GM06990 (cell line): ENCODE measurements at places on chromosomes 1 and 21.

DNA sequence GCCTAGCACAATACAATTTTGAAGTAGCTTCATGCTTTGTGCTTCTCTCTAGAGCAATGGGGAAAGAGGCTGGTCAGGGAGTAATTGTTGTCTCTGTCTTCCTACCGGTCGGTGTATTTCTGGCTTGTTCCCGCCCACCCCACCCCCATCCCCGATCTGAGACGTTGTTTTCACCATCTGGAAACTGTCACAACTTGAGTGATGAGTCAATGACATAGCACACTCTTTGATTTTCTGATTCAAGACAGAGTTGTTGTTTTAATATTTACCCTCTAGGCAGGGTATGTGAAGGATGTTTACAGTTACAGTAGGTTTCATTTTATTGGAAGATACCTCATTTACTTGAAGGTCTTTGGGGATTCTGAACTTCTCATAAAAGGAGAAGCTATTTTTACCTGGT lies 7.0 kb downstream of the IL12RB2 start:
- no peak for DNase-seq

DNA sequence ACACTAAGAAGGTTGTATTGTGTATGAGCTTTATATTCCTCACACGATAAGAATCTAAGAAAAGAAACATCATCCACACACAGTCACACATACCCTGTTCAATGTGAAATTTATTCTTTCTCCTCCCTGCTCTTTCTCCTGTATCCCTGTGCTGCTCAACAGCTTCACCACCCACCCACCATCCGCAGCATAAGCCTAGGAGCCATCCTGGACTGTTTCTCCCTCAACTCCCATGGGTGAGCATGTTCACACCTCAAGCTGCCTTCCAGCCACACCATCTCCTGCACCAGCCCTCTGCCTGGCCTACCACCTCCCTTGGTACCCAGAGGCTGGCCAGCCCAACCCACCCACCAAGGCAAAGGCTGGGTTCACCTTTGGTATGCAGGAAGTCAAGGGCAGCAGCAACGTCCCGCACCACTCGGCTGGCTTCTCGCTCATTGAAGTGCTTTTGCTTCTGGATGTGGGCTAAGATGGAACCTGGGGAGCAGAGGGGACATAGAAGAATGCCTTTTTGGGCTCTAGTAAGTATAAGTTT lies 20.3 kb upstream of the KNCN start:
- no peak for DNase-seq

DNA sequence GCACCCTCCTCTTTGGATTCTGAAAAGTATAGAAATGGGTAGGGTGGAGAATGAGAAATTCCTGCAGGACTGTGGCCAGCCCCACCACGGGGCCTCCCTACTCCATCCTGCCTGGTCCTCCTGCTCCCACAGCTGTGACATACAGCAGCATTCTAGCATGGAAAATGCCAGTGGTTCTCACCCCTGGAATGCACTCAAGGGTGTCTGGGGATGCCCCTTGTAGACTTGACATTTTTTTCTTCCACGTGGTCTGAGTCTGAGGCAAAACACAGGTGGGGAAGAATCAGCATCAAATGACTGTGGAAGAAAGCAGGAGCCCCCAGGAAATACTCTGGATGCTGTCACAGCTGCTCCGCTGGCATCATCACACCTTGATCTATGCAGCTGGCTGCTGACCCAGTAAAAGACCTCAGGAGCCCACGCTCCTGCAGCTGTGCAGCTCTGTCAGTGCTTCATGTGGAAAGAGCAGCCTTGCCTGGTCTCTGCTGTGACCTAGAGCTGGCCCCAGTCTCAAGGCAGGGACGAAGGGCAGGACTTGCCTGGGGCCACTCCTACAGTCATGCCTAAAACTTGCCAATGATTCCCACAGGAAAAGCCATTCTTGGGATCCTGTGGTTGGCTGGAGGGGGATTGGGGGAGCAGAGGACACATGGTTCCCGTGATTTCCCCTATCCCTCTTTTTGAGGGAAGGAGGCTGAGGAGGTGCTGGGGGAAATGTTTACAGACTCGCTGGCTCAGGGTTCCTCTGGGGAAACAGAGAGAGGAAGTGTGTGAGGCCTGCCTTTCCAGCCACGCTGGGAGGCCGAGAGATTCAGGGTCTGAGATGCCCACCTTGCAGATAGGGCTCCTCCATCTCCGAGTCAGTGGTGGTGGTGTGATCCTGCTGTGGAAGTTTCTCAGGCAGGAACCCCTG lies 10.8 kb upstream of the A3GALT2 start:
- no peak for DNase-seq

DNA sequence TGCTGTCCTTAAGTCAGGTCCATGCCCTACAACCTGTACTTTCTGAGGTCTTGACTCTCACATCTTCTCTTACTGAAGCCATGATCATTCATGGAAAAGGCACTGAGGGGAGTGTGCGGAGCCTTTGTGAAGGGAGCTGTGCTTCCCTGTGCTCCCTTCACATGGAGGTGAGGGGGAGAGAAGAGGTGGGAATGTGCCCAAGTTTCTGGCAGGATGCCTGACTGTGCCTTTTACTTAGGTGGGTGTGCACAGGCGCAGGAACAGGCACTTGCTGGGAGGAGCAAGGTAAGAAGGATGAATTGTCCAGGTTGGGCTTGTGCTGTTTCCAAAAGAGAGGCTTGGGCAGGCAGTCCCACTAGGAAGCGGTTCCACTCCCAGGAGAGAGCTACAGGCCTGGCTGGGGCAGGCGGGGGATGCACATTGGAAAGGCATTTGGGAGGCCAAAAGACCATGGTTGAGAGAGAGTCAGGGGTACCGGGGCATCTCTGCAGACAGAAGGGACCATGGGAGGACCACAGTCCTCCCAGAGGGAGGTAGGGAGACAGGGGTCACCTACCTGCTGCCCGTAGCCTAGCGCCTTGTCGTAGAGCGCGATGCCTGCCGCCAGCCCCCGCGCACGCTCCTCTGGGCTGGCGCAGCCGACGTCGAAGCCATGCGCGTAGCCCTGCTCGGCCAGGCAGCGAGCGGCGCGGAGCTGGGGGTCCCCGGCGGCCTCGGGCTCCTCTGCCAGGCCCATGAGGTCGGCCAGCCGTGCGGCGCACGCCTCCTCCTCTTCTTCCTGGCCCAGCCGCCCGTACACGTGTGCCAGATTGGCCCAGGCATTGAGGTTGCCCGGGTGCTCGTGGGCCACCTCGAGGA lies 853 bp downstream of the TTC22 start:
- no peak for DNase-seq
